EH (cell line): ENCODE measurements at places on chromosomes 2 and 18.
A peak's percentile ranks its signal among the peaks of the same experiment; 100 is the strongest.

DNA sequence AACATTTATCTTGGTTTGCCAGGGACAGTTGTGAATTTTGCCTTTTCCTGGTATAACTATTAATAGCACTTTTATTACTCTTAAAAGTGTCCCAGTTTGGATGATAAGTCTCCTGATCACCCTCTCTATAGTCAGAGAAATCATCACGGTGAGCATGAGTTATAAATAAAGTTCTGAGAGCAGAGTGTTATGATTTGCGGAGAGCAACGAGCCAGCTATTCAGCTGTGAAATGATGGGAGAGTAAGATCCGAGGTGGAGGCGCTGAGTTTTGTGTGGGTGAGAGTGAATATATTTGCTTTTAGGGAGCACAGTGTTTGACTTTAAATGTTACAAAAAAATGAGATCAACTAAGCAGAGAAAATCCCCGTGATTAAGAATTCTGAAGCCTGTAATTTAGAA lies 179.6 kb downstream of the DSC3 start:
- DNase-seq, result no peak

DNA sequence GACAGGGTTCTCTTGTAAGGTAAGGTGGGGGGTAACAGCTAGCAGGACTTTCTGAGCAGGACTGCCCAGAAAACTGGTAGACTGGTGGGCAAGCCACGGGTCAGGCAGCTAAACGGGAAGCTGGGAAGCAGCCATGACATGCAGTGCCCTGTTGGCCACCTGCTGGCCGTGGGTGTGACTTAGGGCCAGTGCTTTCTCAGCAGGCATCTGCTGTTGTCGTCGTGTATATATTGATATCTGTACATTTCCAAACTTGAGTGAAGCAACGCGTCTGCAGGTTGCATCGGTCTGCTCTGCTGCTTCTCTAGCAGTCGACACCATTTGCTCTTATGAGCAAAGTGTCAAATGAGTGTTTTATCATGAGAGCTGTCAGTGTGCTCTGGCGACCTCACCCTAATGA lies 31.0 kb downstream of the COA5 start:
- no peak for DNase-seq

GRCh38 chr2:135997380-135997779 lies 12.0 kb upstream of the DARS1 start:
- no peak for DNase-seq

GRCh38 chr18:24762511-24762910 lies 302.1 kb downstream of the HRH4 start:
- DNase-seq, result no peak

DNA sequence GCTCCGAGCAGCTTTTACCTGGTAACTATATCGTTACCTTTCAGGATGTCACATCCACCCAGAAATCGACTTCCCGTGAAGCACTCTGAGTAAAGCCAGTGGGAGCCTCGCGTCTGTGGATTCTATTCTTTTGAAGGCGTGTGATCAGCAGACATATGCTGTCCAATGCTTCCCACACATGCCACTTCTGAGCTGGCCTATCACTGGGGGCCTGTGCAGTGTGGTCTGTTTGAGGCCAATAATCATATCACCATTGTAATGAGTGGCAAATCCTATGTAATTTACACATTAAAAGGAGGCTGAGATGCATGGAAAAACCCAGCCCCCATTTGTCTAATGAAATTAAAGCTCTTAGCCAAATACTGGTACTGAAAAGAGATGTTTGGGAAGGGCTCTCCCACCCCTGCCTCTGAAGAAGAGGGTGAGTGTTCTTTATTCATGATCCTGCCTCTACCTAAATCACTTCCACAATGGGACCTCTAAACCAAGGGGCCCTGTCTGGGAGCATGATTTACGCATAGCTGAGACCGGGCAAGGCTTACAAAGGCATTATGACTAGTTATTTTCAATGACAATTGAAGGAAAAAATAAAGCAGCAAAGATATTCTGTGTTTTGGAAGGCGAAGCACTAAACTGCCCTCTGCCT lies 686.8 kb downstream of the ZEB2 start:
- no peak for DNase-seq

DNA sequence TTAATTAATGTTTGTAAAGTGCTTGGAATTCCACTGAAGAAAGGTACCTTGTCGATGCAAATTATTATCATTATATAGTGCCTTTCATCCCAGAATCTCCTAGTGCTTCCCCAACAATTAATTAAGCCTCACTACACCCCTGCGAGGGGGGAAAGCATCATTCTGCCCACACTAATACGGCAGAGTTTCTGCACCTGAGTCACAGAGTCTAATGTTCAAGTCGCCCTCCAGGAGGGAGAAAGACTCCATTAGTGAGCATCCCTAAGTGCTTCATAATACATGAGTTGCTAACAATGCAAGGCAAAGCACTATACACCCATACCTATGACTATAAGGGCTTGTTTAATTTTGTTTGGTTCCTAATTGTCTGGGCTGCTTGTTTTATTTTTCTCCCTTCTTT lies 25.4 kb upstream of the NRP2 start:
- DNase-seq, result no peak

- DNase-seq, result peak; percentile 94
Measured at GRCh38 chr2:201696151-201696659, 2.2 kb downstream of the MPP4 start.

- no peak for DNase-seq
Measured at GRCh38 chr2:236472720-236473495, 96.7 kb upstream of the ACKR3 start.

DNA sequence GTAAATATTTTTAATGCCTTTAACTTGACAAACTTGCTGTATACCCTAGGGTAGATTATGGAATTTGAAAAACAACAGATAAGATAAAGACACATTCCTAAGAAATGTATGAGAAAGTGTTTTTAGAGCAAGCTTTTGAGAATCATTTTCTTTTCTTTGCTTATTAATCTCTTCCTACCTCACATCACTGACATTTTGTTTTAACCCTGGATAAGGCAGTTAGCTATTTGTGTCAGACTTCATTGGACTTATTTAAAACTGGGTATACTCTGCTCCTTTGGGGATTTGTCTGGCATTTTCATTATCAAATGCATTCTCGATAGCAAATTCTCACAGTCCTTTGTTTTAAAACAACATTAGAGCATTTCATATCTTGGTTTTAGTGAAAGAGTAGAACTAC lies 17.2 kb downstream of the EML4 start:
- DNase-seq, result no peak

DNA sequence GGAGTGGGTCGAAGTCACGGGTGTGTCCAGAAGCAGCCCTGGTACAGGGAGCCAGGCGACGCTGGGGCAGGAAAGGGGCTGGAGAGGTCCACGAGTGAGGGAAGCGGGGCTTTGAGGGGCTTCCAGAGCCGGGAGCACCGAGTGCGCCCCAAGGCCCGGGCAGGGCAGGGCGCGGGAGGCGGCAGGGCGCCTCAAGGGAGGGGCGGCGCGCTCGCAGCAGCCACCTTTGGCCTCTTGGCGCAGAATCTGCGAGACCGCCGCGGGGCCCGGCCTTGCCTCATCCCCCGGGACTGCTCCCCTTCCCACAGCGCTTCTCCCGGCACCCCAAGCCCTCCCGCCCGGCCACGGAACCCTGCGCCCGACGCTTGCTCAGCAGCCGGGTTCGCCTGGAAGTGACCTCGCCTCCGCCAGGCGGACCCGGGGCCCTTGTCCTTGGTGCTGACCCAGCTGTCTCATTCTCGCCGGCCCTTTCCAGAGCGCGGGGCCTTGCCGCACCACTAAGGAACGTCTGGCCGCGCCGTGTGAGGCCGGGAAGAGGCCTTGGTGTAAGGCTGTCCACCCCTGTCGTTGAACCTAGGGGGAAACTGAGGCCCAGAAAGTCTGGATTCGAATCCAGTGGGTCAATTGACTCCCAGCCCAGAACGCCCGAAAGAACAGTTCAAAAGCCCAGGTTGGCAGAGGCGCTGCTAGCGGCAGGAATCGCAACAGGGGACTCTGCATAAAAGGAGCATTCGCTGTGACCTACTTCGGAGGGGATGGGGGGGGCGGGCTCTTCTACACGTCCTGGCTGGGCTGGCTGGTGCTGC lies 584 bp upstream of the DNER start:
- DNase-seq, result peak; percentile 68

GRCh38 chr2:124395961-124396360 lies 370.9 kb downstream of the CNTNAP5 start:
- DNase-seq, result no peak

DNA sequence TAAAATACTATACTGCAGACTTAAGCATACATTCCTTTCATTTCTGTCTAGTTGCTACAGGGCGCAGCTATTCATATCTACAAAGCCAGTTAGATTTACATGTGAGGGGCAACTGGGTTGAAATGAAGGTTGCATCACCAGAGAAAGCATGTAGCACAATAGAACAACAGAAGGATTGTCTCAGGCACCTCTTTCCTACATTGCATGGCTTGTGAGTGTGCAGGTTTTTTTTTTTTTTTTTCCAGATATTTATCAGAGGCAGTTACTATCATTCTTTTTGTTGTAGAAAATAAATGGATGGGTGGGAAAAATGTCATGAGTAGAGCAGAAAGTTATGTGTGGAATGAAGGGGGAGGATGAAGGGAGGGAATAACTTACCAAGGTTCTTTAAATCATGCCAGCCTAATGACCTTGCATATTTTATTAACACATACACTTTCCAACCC lies 86.8 kb downstream of the ERBB4 start:
- DNase-seq, result peak; percentile 81

GRCh38 chr2:156592809-156593593 lies 156.8 kb downstream of the GPD2 start:
- DNase-seq, result no peak

GRCh38 chr18:50632895-50633515 lies 73.1 kb downstream of the MAPK4 start:
- no peak for DNase-seq

DNA sequence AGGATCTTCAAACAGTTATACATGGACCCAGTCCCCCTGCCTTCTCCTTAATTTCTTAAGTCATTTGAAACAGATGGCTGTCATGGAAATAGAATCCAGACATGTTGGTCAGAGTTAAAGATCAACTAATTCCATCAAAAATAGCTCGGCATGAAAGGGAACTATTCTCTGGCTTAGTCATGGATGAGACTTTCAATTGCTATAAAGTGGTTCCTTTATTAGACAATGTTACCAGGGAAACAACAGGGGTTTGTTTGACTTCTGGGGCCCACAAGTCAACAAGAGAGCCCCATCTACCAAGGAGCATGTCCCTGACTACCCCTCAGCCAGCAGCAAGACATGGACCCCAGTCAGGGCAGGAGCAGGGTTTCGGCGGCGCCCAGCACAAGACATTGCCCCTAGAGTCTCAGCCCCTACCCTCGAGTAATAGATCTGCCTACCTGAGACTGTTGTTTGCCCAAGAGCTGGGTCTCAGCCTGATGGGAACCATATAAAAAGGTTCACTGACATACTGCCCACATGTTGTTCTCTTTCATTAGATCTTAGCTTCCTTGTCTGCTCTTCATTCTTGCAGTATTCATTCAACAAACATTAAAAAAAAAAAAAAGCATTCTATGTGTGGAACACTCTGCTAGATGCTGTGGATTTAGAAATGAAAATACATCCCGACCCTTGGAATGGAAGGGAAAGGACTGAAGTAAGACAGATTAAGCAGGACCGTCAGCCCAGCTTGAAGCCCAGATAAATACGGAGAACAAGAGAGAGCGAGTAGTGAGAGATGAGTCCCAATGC lies 4.6 kb downstream of the TTR start:
- no peak for DNase-seq

DNA sequence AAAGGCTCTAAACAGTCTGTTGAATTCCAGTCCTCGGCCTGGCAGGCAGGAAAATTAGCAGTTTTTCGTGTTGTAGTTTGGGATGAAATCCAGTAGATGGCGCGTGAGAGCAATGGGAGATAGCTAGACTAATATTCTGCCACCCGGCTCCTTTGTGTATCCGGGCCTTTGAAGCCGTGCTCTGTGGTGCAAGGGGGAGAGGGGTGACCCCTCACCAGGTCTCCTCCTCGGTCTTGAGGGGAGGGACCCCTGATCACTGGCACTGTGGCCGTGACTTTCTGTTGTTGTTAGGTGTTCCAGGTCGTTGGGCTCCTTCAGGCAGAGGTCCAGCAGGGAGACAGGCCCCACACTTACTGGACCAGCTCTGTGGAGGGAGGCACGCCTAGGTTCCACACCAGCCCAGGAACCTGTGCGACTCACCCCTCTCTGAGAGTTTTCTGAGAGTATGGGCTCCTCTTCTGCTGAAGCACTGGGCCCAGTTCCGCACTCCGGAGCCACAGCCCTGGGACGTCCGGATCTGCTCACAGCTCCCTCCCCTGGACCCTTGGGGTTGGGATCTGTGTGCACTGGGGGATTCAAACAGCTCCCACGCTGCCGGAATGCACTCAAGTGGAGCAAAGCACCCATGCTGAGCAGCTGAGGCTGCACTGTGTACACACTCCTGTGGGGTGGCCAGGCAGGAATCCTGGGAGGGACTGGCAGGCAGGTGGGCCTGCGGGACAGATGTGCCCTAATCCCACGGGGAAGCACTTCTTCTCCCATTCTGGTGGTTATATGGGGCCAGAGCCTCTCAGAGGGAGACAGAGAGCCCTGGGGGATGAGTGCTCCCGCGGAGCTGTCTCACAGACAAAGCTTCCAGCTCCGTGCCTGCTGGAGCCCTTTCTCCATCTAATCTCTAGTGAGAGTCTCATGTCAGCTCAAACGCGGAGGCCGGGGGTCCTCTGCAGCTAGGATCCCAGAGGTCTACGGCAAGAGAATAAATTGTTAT lies 8.8 kb downstream of the GKN2 start:
- DNase-seq, result peak; percentile 75

DNA sequence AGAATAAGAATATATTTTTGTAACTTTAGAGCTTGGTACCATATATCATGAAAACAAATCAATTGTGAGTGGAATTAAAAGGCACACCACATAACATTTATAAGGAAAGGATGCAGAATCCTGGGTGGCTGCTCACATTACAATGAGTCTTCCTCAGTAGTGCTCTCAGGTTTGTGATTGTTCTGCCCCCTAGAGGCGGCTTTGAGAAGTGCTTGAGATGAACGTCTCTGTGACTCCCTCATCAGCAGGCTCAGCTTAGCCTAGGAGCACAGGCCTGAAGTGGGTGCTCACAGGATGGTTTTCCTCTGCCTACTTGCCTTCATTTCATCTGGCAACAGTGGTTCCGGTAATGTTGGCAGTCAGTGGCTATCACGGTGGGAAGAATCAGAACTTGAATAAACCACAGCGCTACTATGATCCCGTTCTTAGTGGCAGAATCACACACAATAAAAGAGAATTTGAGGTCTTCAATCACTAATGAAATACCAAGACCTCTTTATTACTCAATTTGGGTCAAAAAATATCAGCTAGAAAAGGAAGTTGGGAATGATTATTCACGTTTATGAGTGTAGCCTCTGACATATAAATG lies 38.1 kb upstream of the B4GALT6 start:
- peak; percentile 60 for DNase-seq

DNA sequence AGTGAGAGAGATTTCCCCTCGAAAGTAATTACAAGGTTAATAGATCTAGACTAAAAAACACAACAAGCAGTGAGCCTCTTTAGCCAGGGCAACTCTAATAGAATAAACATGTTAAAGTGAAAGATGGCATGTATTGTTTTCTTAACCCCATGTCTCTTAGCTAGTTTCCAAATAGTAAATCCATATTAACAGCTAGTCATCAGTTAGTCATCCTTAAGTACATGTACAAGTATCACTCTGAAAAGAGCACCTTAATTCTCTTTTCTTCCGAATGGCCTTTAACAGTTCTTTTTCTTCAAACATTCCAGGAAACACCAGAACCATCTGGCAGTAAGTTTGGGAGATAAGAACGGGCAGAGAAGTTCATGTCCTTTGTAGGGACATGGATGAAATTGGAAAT lies 1480.0 kb downstream of the LRP1B start:
- DNase-seq, result no peak

- no peak for DNase-seq
Measured at GRCh38 chr2:64362562-64363026, 91.4 kb upstream of the LGALSL start.
